ENCODE measurements at places on chromosomes 3 and 15.

DNA sequence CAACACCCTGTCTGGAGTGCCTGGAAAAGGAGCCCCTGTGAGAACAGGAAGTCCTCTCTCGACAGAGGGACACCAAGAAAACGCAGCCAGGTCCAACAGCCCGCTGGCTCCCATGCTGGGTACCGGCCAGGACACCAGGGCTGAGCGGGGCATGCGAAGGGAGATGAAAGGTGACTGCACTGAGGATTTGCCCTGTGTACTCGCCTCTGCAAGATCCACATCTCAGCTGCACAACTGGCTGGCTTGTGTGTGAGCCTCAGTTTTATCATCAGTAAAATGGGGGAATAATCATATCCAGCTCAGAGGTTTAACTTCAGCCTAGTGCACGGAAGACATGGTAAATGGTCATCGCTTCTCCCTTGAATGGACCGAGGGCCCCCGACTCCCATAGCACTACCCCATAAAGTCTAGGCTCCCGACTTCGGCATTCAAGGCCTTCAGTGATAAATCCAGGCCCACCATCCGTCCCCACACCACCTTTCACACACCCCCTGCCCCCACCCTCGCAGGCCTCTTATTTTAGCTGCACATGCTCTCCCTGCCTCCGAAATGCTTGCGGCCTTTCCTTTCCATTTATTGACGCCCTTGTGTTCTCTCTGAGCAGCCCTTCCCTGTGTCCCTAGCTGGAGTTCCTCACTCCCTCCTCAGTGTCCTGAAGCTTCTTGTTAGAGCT lies 15.8 kb downstream of the ISG20 start:
- no peak for DNase-seq

GRCh38 chr3:44415421-44415820 lies 62.0 kb downstream of the ZNF445 start:
- DNase-seq, result no peak

- no peak for DNase-seq
These were observed 20.5 kb downstream of the GPR171 start for GRCh38 chr3:151182349-151183079.

- DNase-seq, result no peak
These were observed 87.8 kb downstream of the C3orf85 start for GRCh38 chr3:109224333-109224732.

Data from AG10803 (cell line).